ENCODE measurements at places on chromosomes 3 and 15.

DNA sequence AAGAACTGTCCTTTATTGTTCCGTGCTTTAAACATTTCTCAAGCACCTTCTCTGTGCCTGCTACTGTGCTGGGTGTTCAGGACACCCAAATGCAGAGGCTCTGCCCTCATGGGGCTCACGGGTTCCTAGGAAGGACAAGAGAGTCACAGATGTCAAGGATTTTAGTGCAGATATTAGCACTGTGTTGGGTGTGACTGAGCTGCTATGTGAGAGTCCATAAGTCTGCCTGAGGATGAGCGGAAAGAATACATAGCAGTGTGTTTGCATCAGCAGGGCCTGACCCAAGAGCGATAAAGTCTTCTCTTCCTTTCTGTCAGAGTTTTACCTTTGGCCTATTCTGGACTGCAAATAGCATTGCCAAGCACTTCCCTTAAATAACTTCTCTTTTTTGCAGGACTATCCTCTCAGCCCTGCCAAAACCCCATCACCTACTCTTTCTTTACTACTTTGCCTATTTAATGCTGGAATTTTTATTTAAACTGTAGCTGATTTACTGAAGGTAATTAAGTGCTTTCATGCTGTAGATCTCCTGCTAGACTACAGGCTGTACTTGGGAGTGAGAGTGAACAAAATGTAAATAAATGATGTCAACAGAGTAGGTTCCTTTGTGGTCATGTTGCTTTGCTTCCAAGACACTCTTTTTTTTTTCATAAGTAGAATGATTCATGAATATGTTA, 459.4 kb upstream of the TPRG1 start:
- no peak for DNase-seq

- no peak for DNase-seq
Observed at GRCh38 chr15:82072926-82073537, 27.2 kb upstream of the MEX3B start.

DNA sequence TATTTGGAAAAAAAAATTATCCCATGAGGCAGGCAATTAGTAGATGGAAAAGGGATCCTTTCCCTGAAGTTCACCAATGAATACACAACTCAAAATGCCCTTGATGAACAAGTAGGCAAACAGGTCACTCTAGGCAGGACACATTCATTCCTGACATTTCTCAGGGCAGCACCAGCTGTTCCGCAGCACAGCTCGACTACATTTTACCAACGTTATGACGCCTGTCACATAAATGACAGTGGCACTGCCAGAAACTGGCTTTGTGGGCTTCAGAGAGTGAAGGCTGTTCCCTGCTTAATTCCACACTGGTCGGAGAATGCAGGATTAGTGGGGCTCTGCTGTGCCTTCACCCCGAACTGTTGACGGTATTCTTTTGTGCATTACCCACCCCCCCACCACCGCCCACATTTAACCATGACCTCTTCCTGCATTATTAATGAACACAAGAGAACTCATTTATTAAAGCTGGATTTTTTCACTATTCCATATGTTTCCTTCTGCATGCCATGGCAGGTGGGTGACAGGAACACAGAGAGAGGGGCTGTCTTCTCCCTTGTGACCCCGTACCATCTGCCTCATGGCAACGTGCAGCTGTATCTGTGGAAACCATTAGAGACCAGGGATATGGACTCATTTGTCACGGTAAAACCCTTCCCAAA, 197.6 kb downstream of the PDZRN3 start:
- DNase-seq = no peak

- peak; percentile 48 for DNase-seq
Observed at GRCh38 chr15:34993877-34994276, 5.8 kb upstream of the ZNF770 start.

DNA sequence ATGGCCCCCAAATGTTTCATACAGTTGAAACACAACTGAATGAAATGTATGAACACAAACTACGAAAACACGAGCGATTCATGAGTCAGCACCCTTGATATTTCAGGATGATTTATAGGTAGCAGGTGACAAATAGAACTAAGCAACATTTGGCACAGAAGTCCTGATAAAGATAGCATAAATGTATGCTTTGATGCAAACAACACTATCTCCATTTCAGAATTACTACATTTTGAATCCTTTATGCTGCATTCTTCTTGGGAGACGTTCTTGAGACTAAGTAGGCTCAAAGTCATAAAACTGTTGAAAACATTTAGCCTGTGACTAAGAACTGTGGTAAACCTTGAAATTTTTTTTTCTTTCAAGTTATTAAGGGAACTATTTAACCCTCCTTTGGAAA, 200.3 kb upstream of the ICE2 start:
- no peak for DNase-seq
